Eye (tissue), 1 donor: ENCODE measurements at places on chromosomes 12 and 14.

- no peak for DNase-seq
Measured at GRCh38 chr12:69036999-69037398, 104.0 kb upstream of the CPM start.

GRCh38 chr12:62919838-62920237, 15.1 kb downstream of the PPM1H start:
- DNase-seq = no peak

DNA sequence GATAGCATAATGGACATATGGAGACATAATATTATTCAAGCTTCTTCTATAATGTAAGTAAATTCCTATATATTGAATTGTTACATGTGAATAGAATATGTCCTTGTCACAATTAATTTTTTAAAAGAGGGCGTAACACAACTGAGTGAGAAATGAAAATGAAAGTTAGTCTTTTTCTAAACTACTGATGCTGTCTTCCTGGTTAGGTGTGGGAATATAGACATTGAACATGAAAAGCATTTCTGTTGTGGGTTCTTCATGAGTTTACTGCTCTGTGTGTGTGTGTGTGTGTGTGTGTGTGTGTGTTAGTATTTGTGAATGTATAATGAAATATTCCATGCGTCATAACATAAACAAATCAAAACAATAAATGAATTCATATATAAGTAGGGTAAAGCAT, 40.5 kb upstream of the RTL1 start:
- DNase-seq = no peak

DNA sequence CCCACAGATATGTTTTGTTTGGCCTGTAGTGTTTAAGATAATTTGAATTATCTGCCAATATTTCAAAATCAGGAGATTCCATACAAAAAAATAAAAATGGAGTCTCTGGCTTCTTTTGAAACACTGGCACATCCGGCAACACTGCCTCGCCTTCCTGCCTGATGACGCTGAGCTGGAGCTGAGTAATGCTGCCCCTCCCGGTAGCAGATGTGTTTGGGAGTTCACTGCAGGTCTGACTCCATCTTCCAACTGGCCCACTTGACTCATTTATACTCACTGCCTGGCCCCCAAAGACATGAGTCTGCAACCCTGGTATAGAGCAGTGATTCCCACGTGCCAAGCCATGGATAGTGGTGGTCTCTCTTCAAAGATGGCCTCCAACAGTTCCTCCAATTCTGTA, 7.4 kb downstream of the CIT start:
- peak; percentile 25 for DNase-seq

DNA sequence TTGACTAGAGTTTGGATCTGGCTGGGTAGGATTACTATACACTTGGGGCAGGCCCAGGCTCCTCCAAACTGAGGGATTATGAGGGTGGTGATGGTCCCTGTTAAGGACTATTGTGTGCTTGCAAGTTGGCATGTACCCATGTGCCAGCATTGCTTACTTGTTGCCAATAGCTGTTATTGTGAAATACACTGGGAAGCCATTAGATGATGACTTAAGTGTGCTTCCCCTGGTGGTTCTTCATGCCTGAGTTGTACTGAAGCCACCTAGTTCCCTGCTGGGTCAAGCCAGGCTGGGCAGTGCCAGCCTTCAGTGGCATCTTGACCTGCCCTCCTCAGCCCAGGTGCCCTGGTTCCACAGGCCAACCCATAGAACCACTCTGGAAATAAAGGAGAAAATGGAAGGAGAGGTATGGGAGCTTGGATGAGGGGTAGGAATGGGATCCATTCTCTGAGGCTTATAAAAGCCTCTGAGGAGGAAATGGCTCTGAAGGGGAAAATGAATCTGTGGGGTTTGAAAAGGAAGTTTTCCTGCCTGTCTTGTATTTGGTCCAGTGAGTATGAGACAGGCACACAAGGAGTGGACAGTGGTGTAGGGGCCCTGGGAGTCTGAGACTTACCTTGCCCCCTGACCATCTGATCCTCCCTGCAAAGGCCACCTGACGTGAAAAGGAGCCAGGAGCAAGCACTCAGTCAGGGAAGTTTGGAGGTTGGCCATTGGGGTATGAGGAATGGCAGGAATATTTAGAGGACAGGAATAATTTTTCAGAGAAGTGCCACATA, 724 bp downstream of the LTB4R start:
- no peak for DNase-seq

DNA sequence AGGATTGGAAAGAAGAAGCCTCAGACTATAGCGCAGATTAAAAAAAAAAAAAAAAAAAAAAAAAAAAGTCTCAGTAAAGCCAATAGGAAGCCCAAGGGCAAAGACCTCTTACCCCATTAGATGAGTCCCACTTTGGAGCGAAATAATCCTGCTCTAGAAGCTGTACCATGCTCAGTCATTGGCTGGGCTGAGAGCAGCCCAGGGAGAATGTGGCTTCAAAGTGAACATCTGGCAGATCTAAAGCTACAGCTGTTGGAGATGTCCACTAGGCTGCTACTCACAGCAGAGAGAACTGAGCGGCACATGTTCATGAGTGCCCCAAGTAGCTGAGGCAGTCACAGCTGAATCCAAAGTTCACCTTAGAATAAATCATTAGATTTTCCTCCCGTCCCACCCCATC, 560.9 kb downstream of the MED13L start:
- no peak for DNase-seq

DNA sequence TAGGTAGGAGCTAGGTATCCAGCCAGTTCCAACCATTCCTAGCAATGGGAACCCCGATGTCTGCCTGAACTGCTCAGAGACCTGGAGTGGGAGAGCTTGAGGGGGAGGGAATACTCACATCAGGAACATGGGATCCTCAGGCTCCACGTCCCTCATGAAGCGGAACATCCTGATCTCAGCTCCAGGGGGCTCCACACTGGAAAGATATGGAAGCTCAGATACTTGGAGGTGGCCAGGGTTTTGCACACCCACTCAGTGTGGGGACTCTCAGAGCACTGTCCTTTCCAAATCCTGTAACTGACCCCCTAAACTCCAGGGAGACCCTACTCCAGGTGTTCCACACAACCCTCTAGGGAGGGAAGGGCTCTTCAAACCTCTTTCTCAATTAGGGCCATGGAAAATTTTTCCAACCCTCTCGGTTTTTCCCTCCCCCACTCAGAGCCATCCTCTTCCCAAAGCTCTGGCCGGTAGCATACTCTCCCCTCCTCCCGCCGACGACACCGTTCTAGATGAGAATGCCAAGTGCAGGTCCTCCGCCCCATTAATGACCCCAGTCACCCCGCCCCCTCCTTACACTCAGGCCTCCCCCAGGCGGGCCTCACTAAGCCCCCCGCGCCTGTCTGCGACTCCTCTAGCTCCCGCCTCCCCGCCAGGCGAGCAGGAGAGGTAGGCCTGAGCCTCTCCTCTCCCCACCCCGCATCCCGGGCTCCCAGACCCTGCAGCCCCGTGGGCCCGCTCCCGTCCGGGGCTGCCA, 597 bp downstream of the MLF2 start:
- DNase-seq = peak; percentile 71

- no peak for DNase-seq
Measured at GRCh38 chr14:92635031-92635430, 113.4 kb downstream of the LGMN start.

DNA sequence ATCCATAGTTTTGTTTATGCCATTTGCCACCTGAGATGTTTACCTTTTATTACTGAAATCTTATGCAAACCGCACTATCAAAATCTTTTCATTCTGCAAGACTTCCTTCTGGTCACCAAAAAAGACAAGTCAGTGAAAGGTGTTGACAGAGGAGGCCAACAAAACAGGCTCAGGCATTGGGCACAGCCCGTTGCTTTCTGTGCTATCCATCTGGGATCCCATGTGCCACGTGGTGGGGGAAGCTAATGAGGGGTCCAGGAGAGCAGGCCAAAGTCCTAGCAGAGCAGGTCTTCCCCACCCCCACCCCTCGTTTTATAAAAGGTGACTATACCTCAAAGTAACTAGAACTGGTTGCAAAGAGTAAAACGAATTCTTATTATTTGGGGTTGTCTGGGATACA, 1.2 kb downstream of the ALDH1L2 start:
- DNase-seq = no peak

DNA sequence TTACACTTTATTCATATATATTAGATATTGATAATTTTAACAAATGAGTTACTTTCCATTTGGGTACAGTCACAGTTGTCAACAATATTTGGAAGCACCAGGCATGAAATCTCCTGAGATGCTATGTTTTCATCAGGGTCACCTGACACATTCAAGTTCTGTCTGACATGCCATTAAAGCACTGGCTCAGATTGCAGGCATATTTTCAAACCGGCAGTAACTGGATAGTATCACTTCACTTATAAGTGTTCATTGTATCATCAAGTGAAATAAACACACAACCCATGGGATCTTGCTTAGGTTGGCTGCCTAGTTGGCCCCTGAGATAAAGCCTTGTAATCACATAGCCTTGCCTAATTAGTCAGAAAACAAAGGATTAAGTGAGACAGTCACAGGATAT, 4.8 kb downstream of the IFNG start:
- DNase-seq = peak; percentile 27

- DNase-seq = peak; percentile 89
Measured at GRCh38 chr12:93571365-93571924, 1.0 kb upstream of the SOCS2 start.

- no peak for DNase-seq
Measured at GRCh38 chr14:75389679-75390078, 38.1 kb upstream of the JDP2 start.

DNA sequence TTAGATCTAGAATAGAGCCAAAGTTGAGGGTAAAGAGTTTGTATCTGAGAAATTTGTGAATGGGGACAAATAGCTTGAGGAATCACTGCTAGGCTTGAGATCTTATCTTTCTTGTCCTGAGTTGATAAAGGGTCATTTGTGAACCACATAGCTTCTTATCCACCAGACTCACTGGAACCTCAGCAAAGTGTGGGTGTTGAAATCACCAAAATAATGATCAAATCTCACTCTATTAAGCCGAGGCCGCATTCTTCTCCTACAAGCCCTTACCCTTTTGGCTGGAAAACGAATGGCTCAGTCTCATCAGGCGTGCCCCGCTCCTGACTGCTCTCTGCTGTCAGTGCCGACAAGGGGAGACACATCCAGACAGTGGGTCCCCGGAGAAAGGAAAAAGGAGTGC, 240.6 kb downstream of the EGLN3 start:
- no peak for DNase-seq

DNA sequence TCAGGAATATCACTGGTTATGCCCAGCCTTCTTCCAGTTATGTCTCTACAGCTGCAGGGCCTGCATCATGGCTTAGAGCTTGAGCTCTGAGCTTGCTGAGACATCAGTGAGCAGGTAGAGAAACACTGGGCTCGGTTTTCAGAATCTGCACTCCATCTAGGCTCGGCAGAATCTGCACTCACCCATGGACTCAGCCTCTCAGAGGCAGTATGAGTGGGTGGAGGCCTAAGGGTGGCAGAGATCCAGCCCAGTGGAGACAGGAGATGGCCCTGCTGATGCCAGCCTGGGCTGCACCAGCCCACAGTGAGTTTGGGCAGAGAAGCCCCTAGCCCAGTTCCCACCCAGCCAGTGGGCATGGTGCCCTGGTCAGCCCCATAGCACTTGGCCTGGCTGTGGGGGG, 12.8 kb downstream of the KRT80 start:
- DNase-seq = no peak

DNA sequence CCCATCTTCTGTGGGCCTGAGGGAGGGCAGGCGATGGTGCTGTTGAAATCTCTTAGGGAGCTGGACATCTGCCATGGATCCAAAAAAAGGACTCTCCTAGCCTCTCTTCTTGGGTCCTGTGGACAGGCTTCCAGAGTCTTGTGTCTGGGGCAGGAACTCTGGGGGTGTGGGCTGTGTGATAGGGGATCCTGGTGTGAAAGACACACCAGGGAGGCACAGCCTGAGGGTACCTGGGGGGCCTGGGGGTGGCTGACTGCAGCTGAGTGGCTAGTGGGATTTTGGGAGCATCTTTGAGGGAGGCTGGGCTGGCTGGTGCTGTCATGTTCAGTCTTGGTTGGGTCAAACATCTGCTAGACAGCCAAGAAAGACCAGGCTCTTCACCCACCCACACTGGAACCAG, 1.8 kb upstream of the KRT83 start:
- DNase-seq = no peak

GRCh38 chr14:99535448-99535847, 54.2 kb downstream of the CCNK start:
- DNase-seq = no peak

- no peak for DNase-seq
Measured at GRCh38 chr12:6165395-6165794, 34.8 kb upstream of the CD9 start.

GRCh38 chr12:110862329-110862728, 15.5 kb downstream of the CCDC63 start:
- DNase-seq = no peak

DNA sequence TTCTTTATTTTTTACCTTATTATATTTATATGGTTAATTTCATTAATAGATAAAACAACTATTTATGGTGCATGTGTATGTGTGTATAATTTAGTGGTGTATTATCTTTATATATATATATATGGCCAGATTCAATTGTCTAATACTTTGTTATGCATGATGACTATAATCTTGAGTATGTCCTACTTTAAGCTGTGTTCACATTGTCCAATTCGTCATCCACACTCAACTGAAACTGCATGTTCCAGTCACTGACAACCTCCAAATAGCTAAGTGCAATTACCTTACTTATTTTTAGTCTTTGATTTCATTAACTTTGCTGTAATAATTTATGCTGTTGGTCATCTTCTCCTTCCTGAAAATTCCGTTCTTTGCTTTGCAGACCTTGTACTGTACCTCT, 306.5 kb upstream of the TMTC1 start:
- no peak for DNase-seq

- DNase-seq = no peak
Measured at GRCh38 chr12:81261508-81262207, 183.8 kb downstream of the ACSS3 start.

GRCh38 chr12:47808574-47809365, 10.9 kb downstream of the HDAC7 start:
- no peak for DNase-seq

GRCh38 chr12:8052679-8053078, 13.5 kb downstream of the C3AR1 start:
- DNase-seq = no peak

- no peak for DNase-seq
Measured at GRCh38 chr12:131075611-131076010, 121.9 kb downstream of the ADGRD1 start.

GRCh38 chr14:24699052-24699451, 65.1 kb upstream of the GZMB start:
- DNase-seq = no peak

DNA sequence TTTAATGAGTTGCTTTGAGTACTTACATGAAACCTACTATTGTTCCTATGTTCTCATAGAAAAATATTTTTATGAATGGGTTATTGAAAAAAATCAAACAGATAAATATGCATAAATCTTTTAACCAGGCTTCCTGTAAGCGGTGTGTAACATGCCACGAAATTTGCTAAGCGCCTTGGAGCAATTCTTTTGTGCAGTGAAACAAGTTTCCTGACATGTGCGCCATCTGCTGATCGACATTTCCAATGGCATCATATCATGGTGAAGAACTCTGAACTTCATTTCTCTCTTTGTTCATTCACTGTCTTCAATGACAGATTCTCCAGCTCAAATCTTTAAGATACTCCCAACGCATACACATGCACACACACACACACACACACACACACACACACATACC, 145.6 kb upstream of the NAV3 start:
- peak; percentile 94 for DNase-seq
